ENCODE measurements at places on chromosomes 11 and 22.

- DNase-seq = no peak
Observed at GRCh38 chr11:128206461-128206860, 380.9 kb downstream of the ETS1 start.

DNA sequence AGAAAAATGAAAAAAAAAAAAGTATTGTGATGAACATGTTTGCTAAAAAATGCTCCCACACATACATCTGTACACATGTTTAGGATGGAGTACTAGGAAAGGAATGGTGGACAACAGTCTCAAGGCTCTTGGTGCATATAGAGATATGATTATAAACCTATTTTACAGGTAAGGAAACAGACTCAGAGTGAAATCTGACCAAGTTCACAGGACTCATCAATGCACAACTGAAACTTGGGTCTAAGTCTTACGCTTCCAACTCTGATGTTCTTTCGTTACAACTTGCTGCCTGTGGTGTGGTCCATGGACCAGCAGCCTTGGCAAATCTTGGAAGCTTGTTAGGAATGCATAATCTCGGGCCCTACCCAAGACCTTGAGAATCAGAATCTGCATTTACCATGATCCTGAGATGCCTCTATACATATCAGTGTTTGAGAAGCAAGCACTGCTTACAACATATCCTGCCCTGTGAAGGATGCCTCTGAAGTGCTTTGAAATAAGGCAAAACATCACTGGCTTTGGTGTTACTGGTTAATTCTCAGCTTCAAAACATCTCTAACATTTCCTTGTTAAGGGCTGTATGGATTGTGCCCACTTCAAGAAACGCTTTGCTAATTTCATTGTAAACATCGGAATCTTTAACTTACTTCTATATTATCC lies 39.9 kb upstream of the NUP160 start:
- DNase-seq = no peak

DNA sequence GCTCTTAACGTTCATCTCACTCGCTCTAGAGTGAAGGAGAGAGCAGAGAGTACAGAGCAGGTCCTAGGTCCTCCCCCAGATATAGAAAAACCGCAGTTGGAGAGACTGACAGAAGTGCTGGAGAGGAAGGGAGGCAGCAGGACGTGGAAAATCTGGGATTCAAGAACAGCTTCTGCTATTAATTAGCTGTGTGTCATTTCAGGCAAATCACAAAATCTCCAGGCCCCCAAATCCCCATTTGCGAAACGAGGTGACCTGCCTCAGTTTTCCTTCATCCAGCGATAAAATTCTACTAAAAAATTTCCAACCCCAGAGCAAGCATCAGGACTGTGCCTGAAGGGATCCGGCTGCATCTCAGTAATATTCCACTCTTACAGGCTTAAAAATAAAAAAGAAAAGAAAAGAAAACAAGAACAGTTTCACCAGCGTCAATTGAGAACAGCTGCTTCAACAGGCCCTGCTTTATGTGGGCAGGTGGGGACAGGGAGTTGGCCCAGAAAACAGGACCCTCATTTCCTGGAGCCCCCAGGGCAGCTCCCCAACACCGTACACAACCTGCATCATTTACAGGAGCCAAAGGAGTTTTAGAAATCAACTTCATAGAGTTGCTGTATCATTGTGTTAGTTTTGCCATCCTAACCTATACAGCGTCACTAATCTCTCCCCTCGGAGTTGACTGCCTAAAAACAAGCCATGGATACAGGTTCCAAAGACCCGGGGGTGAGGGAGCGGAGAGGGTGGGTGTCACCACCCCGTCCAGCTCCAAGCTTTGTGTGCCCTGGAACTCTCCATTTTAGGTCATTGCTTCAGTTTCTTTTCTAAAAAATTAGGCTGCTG lies 2.3 kb upstream of the MALAT1 start:
- no peak for DNase-seq

DNA sequence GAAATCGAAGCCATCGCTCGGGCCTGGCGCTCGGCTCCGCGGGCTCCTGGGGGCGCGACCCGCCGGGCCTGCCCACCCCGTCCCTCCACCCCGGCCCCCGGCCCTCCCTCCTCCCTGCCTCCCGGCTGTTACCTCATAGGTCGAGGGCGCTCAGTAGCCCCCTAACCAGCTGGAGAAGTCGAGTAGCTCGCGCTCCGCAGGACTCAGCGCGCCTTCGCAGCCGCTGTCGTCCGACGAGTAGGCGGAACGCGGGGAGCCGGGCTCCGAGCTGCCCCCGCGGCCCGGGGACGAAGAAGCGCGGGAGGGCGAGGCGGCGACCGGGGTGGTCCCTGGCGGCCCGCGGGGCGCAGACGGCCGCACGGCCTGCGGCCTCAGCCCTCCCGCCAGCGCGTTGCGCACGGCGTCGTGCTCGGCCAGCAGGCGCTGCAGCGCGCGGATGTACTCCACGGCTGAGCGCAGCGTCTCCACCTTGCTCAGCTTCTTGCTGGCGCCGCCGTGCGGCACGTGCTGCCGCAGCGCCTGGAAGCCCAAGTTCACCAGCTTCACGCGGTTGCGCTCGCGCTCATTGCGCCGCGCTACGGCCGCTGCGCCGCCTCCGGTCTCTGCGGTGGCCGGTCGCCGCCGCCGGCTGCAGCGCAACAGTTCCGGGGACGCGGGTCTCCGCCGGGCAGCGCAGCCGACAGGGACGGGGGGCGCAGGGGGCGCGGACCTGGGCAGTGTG lies 627 bp downstream of the ASCL2 start:
- no peak for DNase-seq

DNA sequence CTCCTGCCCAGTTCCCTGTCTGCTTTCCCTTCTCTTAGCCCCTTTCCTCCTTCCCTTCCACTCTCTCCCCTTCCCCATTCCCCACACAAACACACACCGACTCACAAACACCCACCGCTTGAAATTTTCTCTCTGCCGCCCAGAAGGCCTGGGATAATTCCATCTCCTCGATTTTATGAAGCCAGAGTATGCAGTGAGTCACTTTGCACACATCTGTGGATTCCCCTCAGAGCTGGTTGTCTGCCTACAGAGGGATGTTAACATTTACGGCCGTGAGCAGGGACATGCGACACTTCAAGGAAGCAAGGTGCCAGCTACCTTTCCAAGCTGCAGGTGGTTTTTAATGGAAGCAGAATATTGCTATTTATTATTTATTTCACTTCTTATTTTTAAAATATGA lies 332.0 kb downstream of the TENM4 start:
- DNase-seq = no peak

- no peak for DNase-seq
Observed at GRCh38 chr22:17891481-17892167, 117.4 kb upstream of the BID start.
